Suppressor macrophage (primary cell): ENCODE measurements at places on chromosomes 3 and 15.

DNA sequence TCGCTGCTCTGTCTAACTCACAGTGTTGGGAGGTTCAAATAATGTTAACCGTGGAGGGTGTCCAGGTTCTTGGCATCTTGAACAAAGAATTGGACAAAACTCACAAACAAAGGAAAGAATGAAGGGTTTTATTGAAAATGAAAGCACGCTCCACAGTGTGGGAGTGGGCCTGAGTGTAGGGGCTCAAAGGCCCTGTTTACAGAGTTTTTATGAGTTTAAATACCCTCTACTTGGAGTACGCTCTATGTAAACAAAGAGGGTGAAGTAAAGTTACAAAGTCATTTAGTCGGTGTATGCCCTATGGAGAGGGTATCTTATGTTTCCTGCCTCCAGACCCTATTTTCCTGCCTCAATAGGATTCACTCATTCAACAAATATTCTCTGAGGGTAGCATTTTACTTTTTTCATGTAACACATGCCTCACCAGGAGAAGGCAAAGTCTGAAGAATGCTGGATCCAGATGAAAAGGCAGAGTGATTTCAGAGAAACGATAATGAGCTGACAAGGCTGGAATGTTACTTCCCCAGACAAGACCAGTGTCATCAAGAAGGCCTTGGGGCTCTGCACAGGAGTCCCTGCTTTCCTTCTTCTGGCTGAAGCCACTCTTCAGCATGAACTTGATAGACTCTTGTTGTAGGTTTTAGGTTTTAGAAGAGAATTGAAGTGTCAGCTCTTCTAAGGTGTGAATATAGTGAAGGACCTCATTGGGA, 163.6 kb downstream of the FAM43A start:
- peak; percentile 63 for DNase-seq

- no peak for DNase-seq
Observed at GRCh38 chr15:99944131-99944530, 210.9 kb upstream of the LYSMD4 start.

DNA sequence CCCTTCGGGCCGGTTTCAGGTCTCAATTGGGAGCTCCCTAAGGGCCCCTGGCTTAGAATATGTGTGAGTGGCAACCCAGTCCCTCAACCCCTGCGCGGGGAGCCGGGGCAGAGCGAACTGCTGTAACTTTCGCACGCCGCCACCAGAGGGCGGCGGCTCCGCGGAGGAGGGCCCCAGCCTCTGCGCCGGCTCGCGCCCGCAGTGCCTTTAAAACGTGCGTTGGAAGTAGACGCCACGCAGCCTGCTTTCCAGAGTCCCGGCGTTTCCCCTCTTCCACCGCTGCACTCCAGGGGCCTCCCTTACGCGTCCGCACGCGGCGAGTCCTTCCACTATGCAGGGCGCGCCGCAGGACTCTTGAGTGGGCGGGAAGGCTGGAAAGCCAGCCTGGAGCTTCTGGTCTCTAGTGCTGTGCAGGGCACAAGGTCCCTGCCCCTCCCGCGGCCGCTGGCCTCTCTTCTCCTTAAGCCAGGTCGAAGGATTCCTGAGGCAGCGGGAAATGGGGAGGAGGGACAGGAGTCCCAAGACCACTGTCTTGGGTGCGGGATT, 23.7 kb upstream of the RNU6-1 start:
- peak; percentile 94 for DNase-seq

- no peak for DNase-seq
Observed at GRCh38 chr3:39432342-39432741, 25.8 kb downstream of the RPSA start.

- DNase-seq = no peak
Observed at GRCh38 chr3:105108823-105109222, 257.9 kb upstream of the ALCAM start.

DNA sequence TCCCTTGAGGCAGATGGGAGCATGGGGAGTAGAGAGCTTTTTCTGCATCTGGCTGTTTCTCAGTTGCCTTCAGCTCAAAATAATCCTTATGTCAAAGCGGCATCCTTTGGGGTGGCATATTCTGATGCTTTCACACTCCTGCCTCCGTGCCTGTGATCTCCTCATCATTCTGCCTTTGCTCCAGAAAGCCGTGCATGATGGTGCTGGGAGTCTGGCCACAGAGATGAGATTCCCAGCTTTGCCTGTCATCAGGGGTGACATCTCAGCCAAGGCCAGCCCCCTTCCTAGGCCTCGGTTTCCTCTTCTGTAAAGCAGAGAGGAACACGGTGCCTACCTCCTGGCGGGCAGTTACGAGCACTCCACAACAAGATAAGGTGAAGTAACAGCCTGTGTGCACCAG, 96.3 kb upstream of the ALDH1A3 start:
- DNase-seq = no peak
